ENCODE measurements at places on chromosomes 5 and 9.

DNA sequence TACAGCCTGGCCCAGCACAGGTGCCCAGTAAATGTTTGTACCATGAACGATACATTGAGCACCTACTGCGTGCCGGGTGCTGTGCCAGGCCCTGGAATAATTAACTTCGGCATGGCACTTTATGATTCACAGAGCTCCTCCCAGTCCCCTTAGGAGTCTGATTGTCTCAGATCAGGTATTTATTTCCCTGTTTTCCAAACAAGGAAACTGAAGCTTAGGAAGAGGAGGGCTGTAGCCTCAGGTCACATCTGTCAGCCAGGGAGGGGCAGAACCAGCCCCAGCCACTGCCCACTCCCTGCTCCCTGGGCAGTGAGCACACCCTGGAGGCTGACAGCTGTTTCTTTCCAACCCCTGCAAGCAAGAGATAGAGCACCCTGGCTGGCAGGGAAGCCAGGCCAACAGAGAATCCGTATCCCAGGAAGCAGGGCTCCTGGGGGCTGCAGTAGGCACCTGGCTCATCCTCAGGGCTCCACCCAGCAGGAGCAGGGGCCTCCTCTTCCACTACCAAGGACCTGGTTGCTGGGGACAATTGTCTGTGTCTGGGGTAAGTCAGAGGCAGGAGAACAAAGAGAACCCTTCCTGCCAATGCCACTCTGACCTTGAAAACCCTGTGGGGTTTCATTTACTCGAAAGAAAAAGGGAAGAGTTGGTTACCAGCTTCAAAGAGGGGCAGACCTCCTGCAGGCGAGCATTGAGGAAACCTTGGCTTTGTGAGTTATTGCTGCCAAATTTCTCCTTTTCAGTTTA, 69.0 kb downstream of the DAB2IP start:
- DNase-seq = no peak

GRCh38 chr5:18811661-18812060, 1176.3 kb downstream of the CDH18 start:
- DNase-seq = no peak

DNA sequence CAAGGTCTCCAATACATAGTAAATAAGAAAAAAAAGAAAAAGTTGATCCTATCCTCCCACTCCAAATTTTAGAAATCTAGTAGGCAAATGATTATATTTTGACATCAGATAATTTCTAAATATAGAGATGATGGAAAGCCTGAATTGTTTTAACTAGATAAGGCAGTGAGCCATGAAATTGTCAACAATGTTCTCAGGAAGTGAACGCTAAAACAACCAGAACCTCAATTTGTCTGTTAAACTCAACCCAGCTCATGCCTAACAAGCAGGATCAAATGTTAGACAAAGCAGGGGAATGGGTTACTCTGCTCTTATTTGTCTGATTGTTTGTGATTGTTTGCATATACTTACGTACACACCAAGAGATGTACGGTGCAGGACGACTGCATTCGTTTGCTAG, 49.2 kb downstream of the ESM1 start:
- no peak for DNase-seq

GRCh38 chr5:66408576-66408975, 187.6 kb upstream of the MAST4 start:
- no peak for DNase-seq

GRCh38 chr5:133539818-133540217, 72.5 kb downstream of the FSTL4 start:
- no peak for DNase-seq

DNA sequence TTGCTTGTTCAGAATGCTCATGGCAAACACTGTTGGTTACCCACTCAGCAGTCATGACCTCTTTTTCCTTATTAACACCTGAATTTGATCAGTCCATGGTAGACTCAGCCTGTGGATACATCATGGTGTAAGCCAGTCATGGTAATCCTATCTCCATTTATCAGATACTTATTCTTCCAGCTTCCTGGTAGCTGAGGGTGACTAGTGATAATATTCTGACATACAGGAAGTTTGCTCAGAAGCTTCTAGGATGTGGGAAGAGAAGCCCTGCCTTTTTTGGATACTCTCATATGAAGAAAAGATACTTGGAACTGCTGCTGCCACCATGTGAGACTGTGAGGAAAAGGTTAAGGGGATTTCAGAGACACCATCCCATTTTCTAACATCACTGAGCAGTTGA, 7.3 kb downstream of the GDA start:
- no peak for DNase-seq

- DNase-seq = no peak
These were observed 21.3 kb upstream of the MEGF9 start for GRCh38 chr9:120735415-120736126.

DNA sequence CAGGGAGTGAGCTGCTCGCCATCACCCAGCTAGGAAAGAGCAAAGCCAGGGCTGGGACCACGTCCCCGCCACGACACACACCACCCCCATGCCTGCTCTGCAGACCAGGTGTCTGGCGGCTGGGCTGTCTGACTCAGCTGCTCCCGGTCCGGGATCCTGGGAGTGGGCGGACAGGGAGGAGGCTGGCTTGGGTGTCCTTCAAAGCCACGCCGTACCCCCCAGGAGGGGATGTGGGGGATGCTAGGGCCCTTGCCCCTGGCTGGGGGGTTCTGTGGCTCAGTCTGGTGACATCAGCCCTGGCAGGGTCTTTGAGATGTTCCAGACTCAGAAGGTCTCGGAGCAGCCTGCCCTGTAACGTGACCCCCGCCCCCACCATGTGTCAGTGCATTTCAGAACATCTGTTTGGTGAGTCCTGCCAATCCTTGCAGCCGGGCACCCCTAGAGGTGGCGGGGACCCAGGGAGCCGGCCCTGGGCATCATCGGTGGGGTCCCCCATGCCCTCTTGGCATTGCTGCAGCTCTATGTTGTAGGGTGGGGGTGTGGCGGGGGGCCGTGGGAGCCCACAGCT, 62.3 kb downstream of the HMCN2 start:
- DNase-seq = no peak

DNA sequence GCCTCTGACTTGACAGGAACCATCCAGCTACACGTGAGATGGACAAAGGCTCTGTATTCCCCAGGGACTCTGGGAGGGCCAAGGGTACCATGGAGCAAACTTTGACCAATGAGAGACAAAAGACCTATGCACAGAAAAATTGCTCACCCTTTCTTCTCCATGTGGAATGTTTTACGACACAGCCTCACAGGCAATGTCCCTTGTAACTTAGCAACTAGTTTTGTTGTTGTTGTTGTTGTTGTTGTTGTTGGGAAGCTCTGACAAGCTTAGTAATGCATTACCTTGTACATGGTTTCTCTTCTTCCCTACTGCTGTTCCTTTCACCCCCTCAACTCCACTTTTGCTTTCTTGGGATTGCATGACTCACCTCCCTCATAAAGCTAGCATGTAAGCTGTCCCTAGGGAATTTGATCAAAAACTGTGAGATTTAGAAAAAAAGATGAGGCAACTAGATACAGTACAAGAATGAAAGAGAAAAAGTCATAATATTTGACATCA, 550.9 kb downstream of the RAB3C start:
- DNase-seq = peak; percentile 31

- DNase-seq = no peak
These were observed 11.2 kb downstream of the CRHBP start for GRCh38 chr5:76964060-76964459.

GRCh38 chr9:27535701-27536118, 6.1 kb upstream of the MOB3B start:
- no peak for DNase-seq

- no peak for DNase-seq
These were observed 92.4 kb downstream of the ARHGAP26 start for GRCh38 chr5:142862594-142862993.

GRCh38 chr5:173926359-173926758, 38.2 kb downstream of the CPEB4 start:
- no peak for DNase-seq

DNA sequence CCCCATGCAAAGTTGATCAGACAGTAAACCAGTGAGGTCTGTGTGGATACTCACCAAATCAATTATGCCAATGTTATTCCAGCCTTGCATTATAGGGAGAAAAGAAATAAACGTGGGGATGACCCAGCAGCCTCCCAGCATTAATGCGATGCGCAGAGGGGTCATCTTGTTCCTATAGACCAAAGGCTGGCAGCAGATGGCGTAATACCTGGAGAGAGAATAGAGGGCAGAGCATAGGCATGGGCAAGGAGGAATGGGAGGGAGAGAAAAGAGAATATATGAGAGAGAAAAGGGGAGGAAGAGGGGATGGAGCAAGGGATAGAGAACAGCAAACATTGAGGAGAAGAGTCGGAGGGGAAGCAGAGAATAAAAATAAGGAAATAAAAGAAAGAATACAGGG, 131.2 kb downstream of the HTR4 start:
- DNase-seq = no peak

GRCh38 chr5:173809014-173809413, 79.1 kb upstream of the CPEB4 start:
- no peak for DNase-seq

DNA sequence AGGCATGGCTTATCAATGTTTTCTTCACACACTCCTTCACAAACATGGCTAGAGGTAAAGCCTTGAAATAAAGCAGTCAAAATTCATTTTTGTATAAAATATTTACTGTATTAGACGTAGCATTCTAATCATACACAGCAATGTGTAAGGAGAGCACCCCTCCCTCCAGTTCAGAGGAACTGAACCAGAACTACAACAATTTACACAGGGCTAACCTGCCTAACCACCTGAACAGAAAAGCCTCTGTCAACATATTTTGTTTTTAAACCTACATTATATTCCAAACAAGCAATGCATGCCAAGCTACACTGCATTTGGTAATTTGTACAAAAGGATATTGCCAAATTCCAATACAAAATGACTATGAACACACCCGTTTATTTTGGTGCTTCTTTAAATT, 41.6 kb downstream of the MLLT3 start:
- DNase-seq = no peak

DNA sequence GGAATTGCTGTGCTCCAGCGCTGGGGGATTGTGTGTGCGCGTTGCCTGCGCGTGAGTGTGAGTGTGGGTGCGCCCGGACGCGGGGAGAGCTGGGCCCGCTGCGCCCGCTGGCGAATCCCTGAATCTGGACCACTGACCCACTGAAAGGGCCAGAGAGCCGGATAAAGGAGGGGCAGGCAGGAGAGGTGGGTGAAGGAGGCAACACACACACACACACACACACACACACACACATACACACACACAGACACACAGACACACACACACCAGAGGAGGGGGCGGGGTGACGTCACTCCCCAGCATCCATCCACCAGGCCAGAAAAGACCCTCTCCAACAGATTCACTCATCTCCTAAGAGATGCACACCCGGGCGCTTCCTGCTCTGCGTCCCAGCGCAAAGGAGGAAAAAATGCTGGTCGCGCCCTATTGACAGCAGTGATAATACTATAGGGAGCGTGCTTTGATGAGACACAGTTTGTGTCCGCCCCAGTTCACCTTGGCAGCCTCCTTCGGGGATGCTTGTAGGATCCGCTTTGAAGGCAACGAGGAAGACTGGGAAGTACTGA, 1059.1 kb upstream of the DMAC1 start:
- DNase-seq = no peak

DNA sequence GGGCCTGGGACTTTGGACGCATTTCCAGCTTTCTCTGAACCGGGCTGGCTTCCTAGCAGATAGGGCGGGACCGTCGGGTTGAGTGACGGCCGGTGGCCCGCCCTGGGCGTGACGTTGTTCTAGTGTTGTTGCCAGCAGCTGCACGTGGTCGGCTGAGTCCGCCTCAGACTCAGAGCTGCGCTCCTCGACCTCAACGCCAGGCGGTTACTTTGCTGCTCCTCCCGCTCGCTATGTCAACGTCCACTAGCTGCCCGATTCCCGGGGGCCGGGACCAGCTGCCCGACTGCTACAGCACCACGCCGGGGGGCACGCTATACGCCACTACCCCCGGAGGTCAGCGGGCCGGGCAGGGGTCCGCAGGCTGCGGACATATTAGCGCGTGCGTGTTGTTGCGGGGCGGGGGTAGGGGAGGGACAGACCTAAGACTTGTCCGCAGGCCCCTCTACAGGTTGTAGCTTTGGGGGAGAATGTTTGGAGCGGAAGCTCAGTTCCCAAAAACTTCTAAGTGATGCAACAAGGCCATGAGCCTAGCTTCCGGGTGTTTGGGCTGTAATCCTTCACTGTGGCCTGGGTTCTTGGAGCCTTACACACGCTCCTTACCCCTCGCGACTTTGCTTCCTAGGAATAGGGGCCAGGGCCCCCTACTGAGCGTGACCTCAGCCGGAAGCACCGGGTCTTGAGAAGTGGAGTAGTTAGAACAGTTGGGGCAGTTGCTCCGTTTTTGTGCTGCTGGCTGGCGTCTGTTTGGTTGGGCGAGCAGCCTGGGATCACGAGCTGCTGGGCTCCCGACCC, at the start of gene EIF4EBP3:
EIF4EBP3 (plus strand) TSS at position 155 of the 792 bp plus-strand sequence; CDS start at position 231, 76 bp downstream.
- DNase-seq = no peak

DNA sequence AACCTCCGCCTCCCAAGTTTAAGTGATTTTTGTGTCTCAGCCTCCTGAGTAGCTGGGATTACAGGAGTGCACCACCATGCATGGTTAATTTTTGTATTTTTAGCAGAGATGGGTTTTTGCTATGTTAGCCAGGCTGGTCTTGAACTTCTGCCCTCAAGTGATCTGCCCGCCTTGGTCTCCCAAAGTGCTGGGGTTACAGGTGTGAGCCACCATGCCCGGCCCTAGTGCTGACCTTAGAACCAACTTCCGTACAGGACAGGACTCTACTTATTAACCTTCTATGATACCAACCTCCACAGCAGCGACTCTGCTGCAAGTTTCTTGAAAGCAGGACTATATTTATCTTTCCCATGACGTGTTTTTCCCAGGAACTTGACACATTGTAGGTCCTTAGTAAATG, 176.9 kb downstream of the RGS3 start:
- DNase-seq = no peak

- no peak for DNase-seq
These were observed 298.2 kb downstream of the EDIL3 start for GRCh38 chr5:84086511-84086910.

- DNase-seq = no peak
These were observed 100.6 kb upstream of the VCAN start for GRCh38 chr5:83370957-83371356.

- peak; percentile 78 for DNase-seq
These were observed 51.4 kb downstream of the PFDN1 start for GRCh38 chr5:140251527-140251973.

- DNase-seq = no peak
These were observed 16.8 kb downstream of the PIP5K1B start for GRCh38 chr9:68721666-68722330.

- no peak for DNase-seq
These were observed 23.4 kb downstream of the CDK20 start for GRCh38 chr9:87950765-87951488.
